ENCODE measurements at places on chromosomes 5 and 9.

- DNase-seq: no peak
Measured at GRCh38 chr5:71013575-71013974, 11.6 kb downstream of the NAIP start.

DNA sequence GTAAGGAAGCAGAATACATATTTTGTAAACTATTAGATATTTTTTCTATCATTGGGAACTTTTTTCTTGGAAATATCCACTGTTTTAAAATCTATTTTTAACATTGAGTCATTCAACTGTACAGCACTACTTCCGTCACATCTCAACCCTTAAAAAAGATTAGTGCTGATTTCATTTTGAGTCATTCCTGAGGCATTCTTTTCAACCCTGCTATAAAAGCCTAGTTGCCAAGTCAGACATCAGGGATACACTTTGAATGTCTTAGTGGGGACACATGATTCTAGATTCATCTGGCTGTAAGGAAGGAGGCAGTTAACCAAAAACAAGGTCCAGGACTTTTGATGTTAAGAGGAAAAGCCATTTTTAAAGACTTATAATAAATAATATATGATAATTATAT lies 160.9 kb downstream of the GIN1 start:
- DNase-seq: no peak

DNA sequence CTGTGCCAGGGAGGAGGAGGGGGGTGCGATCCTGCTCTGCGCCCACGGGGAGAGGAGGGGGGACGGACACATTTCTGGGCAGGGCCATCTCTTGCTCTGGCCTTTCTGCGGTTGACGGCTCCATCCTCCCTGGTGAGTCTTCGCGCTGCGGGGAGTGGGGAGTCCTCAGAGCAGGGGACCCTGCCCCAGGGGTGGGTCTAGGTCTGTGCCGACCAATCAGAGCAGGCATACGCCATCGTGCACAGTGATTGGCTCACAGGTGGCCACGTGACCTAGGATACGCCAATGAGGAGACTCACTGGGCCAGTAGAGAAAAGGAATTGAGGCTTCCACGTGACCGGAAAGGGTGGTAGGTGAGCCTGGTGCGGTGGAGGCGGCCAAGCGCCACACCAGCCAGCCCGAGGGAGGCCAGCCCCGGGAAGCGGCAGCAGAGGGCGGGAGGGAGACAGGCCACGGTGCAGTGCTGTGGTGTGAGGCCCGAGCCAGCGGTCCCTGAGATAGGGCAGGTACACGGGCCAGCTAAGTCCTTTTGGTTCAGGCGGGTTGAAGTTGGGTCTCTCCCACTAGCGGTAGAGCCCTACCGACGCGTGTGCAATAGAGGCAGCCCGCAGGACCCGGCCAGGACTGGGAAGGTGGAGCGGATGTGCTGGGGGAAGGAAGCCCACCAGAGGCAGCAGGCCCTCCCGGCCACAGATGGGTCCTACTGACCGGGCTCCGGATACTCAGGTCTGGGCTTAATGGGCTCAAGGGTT lies 65.2 kb upstream of the RNF130 start:
- no peak for DNase-seq

DNA sequence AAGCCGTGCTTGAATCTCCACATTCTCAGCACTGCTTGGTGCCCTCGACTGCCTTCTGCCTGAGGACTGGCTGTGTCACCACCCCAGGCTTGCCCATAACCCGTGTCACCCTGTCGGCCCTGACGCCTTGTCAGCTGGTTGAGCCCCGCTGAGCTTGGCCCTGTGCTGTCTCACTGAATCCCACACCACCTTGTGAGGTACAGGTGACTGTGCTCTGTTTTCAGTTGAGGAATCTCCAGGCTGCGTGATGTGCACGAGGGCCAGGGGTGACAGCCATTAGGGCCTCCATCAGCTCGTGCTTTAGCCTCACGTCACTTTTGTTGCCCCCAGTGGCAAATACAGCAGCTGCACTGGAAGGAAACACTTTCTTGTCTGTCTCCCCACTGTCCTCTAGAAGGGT lies 90.7 kb downstream of the CACNA1B start:
- DNase-seq: no peak

GRCh38 chr5:180157866-180158265 lies 51.1 kb downstream of the RASGEF1C start:
- DNase-seq: no peak

- no peak for DNase-seq
Measured at GRCh38 chr9:7691909-7692308, 107.7 kb downstream of the DMAC1 start.

DNA sequence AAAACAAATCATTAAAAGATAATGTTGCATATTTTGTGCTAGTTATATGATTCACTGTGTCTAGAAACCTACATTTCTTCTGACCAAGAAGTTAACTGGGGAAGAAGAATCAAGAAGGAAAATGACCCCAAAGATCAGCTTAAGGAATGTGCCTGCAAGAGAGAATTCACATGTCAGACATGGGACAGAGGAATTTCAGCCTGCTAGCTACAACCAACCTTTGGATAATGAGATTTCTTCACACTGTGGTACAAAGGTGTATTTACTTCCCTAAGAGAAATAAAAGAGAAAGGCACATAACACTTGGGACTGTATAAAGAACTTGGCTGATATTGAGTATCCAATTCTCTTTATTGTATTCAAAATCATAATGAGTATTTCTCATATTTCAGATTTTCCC lies 39.6 kb upstream of the ELL2 start:
- no peak for DNase-seq

GRCh38 chr5:134008266-134008749 lies 3.5 kb upstream of the VDAC1 start:
- no peak for DNase-seq

GRCh38 chr9:129720181-129720864 lies 32.5 kb downstream of the PTGES start:
- DNase-seq: no peak

DNA sequence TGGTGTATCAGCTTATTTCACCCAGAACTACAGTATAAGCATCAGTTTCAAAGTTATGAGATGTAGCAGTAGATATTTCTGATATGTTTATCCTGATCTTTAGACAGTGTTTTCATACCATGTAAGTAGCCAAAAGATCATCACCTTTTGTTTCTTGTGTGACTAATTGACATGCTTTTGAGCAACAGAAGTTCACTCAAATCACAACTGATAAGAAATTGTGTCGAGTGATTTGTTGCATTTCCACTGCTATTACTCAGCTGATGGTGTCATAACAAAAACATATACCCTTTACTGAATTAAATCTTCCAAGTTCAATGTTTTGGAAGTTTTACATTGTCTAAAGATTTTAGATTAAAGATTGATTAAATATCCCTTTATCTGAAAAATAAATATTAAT lies 324.5 kb downstream of the TUSC1 start:
- DNase-seq: no peak

- no peak for DNase-seq
Measured at GRCh38 chr5:144503123-144503522, 332.4 kb downstream of the KCTD16 start.

- DNase-seq: no peak
Measured at GRCh38 chr5:74762599-74762998, 4.3 kb downstream of the GFM2 start.

- DNase-seq: no peak
Measured at GRCh38 chr5:116442931-116443551, 131.6 kb downstream of the SEMA6A start.

DNA sequence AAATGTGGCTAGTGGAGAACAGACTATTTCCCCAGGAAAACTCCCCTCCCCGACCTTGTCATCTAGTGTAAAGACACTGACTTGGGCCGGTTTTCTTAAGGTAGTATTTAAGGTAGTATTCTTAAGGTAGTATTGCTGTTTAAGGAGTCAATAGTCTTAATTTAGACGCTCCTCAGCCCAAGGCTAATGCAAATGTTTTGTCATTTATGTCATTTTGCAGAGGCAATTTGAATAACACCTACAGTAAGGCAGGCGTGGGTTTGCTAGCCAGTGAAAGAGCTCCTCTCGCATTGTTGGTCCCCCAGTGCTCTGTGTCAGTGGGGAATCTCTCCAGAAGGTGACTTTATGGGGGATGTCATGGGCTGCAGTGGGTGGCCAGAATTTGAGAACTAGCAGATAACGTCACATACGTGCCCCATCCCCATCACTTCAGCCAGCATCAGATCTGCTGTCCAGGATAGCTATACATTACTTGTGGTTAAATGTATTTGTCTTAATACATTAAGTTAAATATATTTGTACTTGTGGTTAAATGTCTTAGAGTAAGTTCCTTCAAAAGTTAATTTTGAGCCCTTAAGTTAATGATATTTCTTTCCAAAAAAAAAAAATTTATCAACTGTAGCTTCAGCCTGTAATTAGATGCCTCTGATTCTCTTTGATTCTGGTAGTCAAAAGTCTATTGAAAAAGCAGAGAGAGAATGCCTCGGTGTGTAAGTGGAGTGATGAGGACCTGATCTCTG lies 2.6 kb downstream of the PPP1R26 start:
- DNase-seq: no peak

DNA sequence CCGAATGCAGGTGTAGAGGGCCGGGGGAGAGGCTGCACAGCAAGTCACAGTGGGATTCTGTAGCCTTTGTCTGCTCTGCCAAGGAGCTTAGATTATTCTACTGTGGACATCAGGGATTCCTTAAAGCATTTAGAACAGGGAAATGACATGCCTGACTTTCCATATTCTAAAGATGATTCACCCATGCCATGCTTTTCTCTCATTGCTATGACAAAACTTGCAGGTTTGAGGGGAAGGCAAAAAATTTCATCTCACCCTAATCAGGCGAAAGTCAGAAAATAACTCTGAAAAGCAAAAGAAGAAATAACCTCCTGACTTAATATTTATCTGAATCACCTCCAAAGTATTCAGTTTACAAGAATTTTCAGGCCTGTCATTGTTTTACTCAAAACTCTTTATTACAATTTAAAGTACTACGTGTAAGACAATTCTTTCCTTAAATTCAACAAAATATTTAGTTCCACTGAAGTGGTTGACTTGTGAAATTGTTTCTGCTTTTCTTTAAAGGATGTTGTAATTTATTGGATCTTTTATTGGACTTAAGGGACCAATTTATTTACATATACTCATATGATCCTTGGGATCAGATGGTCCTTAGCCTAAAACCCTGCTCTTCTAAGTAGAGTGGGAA lies 30.0 kb upstream of the GAS1 start:
- DNase-seq: no peak

- no peak for DNase-seq
Measured at GRCh38 chr5:145510324-145510723, 324.8 kb downstream of the PRELID2 start.

DNA sequence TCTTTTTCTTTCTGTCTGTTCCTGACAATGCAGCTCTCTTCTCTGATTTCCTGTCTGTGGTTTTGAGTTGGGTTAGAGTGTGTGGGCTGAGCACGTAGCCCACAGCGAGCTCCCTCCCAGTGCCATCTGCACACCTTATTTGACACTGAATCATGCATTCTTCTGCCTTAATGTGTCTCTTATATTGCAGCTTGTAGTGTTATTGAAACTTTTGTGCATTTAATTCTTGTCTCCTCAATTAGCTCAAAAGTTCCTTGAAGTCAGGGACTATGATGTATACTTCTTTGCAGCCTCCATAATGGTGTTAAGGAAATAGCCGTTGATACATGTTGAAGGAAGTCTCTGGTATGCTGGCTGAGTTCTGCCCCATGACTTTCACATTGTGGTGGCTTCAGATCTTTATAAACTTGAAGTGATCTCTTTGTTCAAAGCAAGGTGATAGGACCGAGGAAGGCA lies 576.2 kb upstream of the CLINT1 start:
- no peak for DNase-seq

- DNase-seq: no peak
Measured at GRCh38 chr9:81073821-81074220, 615.5 kb downstream of the TLE1 start.
